ENCODE measurements at places on chromosomes 16 and 17.

DNA sequence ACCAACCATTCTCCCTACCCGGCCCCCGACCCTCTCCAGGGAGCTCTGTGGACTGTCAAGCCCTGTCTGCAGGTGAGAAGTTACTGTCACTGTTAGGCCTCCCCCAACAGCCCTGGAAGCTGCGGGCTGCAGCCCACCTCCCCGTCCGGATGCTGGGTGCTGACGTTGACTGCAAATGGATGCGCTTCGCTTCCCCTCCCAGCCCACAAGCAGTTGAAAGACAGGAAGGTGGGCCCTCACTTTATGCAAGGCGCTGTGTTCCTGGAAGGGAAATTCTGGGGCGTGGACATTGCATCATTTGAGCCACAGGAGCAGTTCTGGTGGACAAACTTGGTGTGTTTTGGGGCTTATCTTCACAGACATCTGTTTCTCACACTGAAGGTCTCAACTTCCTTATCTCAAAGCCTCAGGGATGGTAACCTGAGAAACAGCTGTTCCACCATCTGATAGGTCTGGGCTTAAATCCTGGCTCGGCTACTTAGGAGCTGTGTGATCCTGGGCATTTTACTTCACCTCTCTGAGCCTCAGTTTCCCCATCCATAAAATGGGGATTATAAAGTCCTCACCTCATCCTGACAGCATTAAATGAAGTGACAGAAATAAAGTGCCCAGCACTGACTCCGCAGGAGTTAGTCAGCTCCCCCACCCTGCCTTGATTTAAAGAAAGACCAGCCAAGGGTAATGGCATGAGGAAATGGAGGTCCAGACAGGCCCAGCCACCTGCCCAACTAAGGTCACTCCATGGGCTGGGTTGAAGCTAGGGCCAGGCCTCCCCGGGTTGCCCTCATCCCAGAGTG, 4.6 kb upstream of the DRC7 start:
- peak; percentile 48 for DNase-seq

DNA sequence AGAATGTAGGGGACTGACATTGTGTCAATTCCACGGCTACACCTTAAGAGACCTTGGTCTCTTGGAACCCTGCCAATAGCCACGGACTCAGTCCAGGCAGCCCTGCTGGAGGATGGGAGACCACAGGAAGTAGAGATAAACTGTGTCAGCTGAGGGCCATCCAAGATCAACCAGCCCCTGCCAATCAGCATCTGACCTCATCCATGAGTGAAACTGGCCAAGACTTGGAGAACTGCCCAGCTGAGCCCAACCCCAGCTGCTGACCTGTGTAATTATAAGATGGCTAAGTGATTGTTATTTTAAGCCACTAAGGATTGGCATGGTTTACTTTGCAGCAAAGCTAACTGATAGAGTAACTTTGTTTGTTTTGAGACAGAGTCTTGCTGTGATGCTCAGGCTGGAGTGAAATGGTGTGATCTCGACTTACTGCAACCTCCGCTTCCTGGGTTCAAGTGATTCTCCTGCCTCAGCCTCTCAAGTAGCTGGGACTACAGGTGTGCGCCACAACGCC, 13.3 kb upstream of the YWHAE start:
- peak; percentile 53 for DNase-seq

- DNase-seq = no peak
Observed at GRCh38 chr16:49545741-49546448, 172.3 kb downstream of the C16orf78 start.

DNA sequence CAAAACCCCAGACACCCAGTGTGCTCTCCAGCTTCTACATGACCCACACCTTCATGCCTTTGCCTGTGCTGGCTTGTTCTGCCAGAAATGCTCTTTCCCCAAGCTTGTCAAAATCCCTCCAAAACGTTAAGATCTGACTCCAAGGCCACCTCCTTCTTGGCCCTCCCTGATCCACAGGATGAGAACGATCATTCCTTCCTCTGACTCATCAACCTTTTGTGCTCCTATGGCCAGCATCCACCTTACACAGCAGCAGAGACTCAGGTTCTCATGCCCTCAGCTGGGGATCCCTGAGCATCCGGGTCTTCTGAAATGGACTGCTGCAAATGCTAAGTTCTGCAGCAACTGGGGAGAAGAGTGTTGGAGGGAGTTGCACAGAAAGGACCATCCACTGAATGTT, 2.9 kb downstream of the ZBTB4 start:
- DNase-seq = peak; percentile 24

- no peak for DNase-seq
Observed at GRCh38 chr17:4898927-4899326, 409 bp upstream of the C17orf107 start.

- DNase-seq = no peak
Observed at GRCh38 chr16:17265154-17265553, 205.6 kb downstream of the XYLT1 start.

- peak; percentile 35 for DNase-seq
Observed at GRCh38 chr16:46929378-46930332, 43.8 kb downstream of the DNAJA2 start.

- no peak for DNase-seq
Observed at GRCh38 chr17:57636985-57637665, 108.0 kb downstream of the CCDC182 start.

- DNase-seq = peak; percentile 40
Observed at GRCh38 chr17:42878123-42878880, 22.3 kb upstream of the G6PC1 start.

- no peak for DNase-seq
Observed at GRCh38 chr17:39224778-39225307, 902 bp downstream of the STAC2 start.

DNA sequence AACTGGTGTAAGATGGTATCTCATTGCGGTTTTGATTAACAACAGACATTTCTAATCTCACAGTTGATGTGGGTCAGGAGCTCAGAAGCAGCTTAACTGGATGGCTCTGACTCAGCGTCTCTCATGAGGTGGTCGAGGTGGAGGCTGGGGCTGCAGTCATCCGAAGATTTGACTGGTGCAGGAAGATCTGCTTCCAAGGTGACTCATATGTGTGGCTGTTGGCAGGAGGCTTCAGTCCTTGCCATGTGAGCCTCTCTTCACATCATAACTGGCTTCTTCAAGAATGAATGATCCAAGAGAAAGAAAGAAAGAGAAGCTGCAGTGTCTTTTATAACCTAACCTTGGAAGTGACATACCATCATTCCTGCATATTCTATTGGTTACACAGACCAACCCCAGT, 376.1 kb downstream of the SEC14L1 start:
- DNase-seq = no peak

GRCh38 chr17:40556884-40557414, 8.3 kb downstream of the CCR7 start:
- peak; percentile 91 for DNase-seq

All from muscle of leg (tissue), 16 donors.